Fibroblast of skin of left quadriceps (primary cell): ENCODE measurements at places on chromosomes 5 and 9.

- no peak for DNase-seq
Observed at GRCh38 chr5:142096382-142096781, 12.2 kb upstream of the NDFIP1 start.

- DNase-seq, result no peak
Observed at GRCh38 chr9:88920645-88921044, 70.6 kb upstream of the S1PR3 start.

GRCh38 chr5:179516221-179516620 lies 34.1 kb upstream of the RUFY1 start:
- DNase-seq, result no peak

DNA sequence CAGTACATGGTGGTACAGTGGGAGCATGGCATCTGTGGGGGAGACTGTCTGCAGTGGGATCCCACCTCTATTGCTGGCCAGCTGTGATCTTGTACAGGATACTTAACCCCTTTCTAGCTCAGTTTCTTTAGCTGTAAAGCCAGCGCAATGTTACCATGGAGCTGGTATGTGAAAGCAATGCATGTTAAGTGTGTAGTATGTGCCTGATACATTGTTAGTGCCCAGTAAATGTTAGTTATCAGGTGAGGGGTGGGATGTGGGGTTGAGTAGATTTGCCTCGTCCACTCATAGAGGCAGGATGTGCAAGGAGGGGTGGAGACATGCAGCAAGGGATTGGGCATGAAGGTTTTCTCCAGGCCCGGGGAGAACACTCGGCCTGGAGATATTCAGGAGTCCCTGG lies 12.3 kb downstream of the ZBED3 start:
- no peak for DNase-seq

GRCh38 chr5:58854441-58854840 lies 271.6 kb downstream of the RAB3C start:
- no peak for DNase-seq
